ENCODE measurements at places on chromosomes 5 and 9.

GRCh38 chr5:130642461-130642860 is 522.6 kb downstream of the HINT1 start:
- no peak for DNase-seq

DNA sequence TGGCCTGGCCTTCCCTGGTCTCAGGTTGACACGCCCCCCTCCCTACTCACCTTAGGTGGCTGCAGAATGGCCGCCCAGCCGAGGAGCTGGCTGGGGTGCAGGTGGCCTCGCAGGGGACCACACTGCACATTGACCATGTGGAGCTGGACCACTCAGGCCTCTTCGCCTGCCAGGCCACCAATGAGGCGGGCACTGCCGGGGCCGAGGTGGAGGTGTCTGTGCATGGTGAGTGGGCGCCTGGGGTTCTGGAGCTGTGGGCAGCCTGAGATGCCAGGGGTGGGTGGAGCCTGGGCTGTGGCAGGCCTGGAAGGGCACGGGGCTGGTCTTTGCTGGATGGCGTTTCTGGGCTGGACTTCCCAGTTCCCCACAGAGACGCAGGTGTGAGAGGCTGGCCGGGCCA is 88.7 kb upstream of the ASS1 start:
- no peak for DNase-seq

GRCh38 chr9:76699971-76700370 is 64.3 kb upstream of the PCA3 start:
- DNase-seq, result no peak

DNA sequence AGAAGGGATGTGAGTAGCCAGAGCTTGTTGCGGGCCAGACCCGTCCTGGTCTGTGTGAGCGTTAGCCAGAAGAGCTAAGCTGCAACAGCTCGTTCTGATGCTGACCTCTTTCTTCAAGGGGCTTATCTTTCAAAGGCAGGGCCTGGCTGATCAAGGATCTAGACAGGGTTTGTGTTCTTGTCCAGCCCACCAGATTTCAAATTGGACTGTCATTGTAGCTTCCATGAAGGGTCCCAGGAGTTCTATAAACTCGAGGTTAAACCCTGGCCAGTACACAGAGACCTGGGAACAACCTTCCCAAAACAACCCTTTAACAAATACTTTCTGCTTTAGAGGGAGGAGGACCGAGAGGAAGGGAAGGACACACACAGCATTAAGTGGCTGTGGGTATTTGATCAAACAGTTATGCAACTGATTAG is 153.0 kb upstream of the TUT7 start:
- no peak for DNase-seq

DNA sequence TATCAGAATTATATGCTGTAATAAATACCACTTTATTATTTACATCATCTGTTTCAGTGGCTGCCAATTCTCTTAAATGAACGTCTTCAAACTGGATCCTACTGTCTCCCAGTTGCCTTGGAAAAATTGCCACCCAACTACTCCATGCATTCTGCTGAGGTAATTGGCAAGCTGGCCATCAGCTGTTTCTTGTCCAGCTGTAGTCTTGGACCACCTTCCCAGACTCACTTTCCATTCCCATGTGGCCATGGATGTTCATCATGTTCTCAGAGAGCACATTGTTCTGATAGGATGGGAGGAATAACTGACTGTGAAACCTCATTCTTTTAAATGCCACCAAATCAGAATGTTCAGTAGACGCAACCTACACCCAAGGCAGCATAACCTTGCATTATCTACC is 157.5 kb downstream of the DOCK8 start:
- DNase-seq, result no peak

- no peak for DNase-seq
These were observed 131.7 kb upstream of the VLDLR start for GRCh38 chr9:2489838-2490314.

GRCh38 chr9:127351182-127352166 is 45.5 kb upstream of the SLC2A8 start:
- no peak for DNase-seq

GRCh38 chr5:2631758-2632157 is 119.7 kb downstream of the IRX2 start:
- DNase-seq, result no peak

GRCh38 chr9:127263664-127264063 is 910 bp upstream of the GARNL3 start:
- DNase-seq, result no peak

DNA sequence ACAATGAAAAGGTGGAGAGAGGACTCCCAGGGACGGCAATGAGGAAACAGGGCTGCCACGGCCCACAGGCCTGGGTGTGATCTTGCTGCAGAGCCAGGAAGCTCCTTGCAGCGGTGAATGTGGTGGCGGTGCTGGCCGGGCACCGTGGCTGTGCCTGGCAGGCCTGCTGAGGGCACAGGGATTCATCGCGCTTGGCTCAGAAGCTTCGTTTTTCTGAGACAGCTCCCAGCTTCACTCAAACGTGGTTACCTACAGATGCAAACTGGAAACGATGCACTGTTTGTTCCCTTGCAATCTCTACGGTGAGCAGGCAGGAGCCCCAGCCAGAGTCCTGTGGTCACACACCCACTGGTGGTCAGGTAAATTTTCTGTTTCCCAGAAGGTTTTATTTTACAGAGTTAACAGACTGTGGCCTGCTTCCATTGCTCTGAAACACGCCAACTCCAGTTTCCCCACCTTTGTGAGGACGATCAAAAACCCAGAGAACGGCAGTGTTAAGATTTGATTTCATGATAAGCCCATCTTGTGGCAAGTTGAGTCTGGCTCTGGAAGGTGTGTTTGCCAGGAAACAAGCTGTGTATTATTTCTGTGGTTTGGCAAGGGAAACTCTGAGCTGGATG is 183.9 kb downstream of the AUH start:
- no peak for DNase-seq

GRCh38 chr9:2857564-2858198 is 13.8 kb upstream of the PUM3 start:
- peak; percentile 59 for DNase-seq

- no peak for DNase-seq
These were observed 421.4 kb upstream of the DAB2 start for GRCh38 chr5:39846144-39846543.

GRCh38 chr5:151110122-151110681 is 29.4 kb upstream of the TNIP1 start:
- DNase-seq, result no peak

DNA sequence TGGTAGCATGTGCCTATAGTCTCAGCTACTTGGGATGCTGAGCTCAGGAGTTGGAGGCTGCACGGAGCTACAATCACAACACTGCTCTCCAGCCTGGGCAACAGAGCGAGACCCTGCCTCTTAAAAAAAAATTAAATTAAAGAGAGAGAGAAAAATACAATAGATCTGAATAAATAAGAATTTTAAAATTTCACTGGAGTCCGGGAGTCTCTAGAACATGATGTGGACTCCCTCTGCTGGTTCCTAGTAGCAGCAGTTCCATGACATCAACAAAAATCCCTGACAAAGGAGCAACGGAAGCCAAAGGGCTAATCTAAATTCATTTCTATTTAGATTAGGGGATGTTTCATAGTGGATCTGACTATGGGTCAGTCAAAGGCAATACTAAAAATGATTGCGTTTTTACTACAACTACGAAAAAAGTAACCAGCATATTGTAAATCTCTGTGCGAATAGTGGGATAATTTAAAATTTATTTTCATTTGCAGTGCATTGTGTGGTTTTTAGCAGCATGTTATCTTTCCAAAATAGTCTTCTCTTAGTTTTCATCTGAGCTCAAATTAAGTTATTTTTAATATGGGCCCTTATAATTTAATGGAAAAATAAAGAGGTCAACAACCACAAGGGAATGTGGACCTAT is 6.7 kb downstream of the INIP start:
- peak; percentile 50 for DNase-seq

DNA sequence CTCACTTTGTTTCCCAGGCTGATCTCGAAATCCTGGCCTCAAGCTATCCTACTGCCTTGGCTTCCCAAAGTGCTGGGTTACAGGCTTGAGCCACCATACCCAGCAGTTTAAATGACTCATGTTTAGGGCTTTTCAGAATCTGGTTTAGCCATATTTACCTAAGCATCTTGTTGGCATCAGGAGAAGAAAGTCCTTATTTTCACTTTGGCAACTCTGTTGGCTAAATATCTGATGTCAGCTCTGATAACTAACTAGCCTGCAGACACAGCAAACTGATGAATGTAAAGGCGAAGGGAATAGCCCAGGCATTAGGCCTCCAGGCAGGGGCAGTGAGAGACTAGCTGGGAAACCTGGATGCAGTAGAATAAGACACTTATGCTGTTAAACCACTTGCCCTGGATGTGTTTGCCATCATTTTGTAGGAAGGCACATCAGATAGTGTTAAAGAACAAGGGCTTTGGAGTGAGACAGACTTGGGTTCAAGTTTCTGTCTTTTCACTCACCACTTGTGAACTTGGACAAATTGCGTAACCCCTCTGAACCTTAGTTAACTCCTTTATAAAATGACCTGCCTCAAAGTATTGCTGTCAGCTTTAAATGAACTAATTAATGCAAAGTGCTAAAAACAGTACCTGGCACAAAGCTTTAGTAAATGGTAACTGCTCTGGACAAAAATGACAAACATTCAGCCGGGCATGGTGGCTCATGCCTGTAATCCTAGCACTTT is 34.7 kb upstream of the GARNL3 start:
- no peak for DNase-seq

DNA sequence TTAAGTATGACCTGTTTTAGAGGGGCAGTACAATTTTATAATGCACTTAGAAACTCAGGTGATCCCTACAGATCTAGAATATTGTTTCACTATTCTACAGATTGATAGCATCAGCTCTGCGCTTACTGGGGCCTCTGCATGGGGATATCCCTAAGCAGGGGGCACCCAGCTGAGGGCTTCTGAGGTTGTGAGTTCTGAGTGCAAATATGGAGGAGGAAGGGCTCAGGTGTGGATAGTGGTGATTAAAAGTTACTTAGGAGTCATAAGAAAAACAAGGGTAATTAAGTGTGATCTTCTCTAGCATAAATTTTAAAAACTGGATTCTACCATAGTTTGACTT is 274.4 kb downstream of the EFNA5 start:
- DNase-seq, result no peak

DNA sequence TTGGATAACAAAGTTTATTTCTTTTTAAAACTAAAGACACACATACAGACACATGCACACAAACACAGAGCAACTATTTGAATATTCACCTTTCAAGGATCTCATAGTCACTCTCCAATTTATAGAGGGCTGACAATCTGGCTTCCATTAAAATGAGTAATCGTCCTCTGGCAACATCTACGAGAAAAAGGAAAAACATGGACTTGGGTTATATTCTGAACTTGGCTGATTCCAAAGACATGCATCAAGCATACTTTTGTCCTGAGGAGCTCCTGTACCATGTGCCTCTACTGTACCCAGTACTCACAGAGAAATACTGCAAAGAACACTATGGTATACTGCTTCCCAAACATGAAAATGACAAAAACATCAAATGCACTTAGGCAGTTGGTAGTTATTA is 15.4 kb downstream of the IARS1 start:
- DNase-seq, result no peak
